ENCODE measurements at places on chromosomes 2 and 18.

GRCh38 chr2:9076755-9077154 lies 73.3 kb upstream of the MBOAT2 start:
- DNase-seq = no peak

DNA sequence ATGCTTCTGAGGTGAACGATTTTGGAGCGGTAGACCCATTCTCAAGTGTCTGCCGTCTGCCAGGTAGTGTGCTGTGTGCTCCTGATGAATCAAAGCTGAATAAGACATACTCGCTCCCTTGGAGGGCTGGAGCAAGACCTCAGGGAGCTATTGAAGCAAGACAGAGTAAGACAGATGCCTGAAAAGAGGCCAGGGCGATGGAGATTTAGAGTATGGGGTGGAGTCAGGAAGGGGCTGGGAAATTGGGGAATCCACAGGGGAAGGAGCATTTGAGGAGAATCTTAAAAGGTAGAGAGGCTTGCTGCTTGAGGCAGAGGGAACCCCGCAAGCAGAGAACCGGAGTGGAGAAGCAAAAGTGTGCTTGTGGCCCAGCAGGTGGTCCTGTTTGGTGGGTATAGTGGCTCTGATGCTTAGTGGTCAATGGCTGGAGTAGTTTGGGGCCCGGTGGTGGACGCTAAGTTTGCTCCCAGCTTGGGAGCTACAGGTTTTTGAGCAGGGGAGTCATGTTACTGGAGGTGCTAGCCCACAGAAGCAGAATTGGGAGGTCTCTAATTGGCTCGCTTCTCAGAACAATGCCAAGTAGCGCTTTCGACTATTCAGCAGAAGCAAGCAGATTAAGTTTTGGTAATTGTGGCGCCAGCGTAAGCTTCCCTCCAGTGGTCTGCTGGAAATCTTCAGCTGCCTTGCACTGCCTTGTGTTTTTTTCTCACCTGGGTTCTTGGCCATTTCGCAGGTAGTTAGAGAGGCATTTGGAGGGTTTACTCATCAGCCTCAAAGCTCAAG lies 2.0 kb downstream of the CNNM4 start:
- DNase-seq = no peak

DNA sequence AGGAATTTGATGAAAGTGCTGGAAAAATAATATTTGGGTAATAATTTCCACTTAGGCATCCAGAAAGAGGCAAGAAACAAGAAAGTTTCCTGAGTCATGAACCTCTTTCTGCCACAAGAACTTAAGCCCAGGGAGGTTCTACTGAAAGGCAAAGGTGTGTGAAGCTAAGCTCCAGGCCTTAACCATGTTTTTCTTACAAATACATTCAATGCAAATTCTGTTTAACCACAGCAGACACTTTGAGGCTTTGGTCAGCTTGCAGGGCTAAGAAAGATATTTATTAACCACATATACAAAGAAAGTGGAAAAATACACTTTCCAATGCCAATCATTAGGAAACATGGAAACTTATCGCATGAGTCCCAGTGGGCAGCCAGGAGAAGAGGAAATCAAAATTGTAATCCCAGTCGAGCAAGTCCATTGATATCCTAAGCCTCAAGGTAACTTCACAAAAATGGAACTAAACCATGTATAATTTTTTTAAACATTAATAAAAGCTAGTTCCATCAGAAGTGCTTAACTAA lies 68.3 kb downstream of the PIEZO2 start:
- no peak for DNase-seq

- no peak for DNase-seq
Measured at GRCh38 chr2:189580241-189580651, 340 bp downstream of the SLC40A1 start.

GRCh38 chr2:200411831-200412230 lies 98.0 kb downstream of the KCTD18 start:
- no peak for DNase-seq
